ENCODE measurements at places on chromosomes 6 and 20.
A peak's percentile ranks its signal among the peaks of the same experiment; 100 is the strongest.

GRCh38 chr20:64131406-64131805, 24.0 kb upstream of the NPBWR2 start:
- DNase-seq: no peak

DNA sequence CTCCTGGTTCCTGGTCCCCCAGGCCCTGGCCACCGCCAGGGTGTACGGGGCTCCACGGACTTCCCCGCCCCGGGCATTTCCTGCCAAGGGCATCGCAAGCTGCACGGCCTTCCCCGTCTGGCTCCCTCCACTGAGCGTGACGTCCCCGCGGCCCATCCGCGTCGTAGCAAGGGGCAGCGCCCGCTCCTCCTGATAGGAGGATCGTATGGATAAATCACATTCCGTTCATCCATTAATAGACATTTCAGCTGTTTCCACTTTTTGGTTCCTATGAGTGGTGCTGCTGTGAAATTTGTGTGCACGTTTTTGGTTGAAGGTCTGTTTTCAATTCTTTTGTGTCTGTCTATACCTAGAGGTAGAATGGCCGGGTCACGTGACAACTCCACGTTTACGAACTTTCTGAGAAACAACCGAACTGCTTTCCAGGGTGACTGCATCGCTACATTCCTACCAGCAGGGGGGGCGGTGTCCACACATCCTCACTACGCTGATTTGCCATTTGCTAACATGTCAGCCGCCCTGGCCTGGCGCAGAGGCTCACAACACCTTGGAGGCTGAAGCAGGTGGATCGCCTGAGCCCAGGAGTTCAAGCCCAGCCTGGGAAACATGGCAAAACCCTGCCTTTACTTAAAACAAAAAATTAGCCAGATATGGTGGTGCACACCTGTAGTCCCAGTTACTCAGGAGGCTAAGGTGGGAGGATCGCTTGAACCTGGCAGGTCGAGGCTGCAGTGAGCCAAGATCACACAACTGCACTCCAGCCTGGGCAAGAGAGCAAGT, 37.7 kb downstream of the KCNQ2 start:
- peak; percentile 63 for DNase-seq

GRCh38 chr6:14075095-14075503, 42.5 kb upstream of the CD83 start:
- DNase-seq: no peak

GRCh38 chr6:105993341-105994117, 92.6 kb upstream of the PRDM1 start:
- no peak for DNase-seq

- DNase-seq: no peak
These were observed 4.5 kb downstream of the LAMA5 start for GRCh38 chr20:62362590-62362940.

DNA sequence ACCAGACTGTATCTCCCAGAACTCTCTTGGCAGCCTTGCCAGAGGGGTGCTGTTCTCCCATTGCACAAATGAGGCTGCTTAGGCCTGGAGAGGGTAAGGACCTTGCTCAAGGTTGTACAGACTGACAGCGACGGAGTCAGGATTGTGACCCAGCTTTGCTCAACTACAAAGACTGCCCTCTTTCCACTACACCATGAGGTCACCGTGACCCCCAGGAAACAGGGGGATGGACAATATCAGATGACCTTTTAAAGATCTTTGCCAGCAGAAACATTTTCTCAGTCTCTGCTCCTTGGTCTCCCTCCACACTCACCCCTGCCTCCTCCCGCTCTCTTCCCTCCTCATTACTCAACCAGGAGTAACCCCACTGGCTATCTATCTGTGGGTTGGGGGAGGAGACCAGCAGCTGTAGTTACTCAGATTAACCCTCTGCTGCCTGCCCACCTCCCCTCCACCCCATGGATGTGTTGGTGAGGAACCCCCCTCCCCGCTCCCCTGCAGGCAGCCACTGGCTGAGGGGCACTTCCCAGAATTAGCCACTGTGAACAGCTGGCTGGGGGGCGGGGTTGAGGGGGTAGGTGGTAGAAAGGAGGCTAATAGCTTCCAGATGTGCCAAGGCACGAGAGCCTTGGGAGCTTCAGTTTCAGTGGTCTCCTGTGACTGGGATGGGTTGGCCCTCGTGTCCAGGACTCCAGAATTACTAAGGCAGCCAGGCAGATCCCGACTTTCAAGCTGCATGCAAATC, 26.9 kb upstream of the MRPS18A start:
- no peak for DNase-seq

GRCh38 chr6:125863023-125863422, 72.3 kb downstream of the NCOA7 start:
- DNase-seq: no peak

- DNase-seq: no peak
These were observed 89.7 kb downstream of the PREP start for GRCh38 chr6:105313211-105313610.

DNA sequence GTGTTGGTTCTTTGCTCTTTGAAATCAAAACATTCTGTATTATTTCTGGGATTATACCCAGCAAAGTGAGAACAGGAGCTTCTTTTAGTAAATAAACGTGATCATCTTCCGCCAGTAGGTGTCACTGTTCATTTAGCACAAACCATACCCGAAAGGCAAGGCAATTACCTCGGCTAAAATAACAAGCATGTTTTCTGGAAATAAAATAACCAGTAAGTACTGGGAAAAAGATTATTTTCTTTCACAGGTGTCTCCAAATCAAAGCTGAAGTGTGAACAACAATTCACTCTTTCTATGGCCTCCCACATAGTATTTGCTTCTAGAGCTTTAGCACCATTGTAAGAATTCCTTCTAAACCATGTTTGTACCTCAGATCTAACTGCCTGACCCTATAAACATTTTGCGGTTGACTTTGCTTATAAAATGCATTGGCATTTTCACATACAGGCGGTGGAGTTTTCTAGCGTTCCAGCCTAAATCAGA, 144.6 kb upstream of the AGPAT4 start:
- no peak for DNase-seq

DNA sequence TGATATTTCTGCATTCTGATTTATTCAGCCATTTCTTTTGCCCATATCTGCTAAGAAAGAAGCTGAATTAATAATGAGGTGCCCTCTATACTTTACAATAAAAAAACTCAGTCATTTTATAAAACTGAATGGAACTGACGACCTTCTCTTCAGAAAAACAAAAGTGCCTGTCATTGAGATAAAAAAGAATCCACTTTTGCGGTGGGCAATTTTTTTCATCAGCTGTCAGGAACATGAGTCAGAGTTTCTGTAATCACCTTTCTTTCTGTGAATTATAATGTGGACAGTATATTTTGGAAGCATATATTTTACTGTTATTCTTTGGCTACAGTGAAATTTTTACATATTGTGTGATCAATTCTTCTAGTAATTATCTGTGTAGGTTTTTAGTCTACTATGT, 33.4 kb downstream of the IL20RA start:
- DNase-seq: no peak

- no peak for DNase-seq
These were observed 323.3 kb downstream of the GRIK2 start for GRCh38 chr6:101716810-101717209.

DNA sequence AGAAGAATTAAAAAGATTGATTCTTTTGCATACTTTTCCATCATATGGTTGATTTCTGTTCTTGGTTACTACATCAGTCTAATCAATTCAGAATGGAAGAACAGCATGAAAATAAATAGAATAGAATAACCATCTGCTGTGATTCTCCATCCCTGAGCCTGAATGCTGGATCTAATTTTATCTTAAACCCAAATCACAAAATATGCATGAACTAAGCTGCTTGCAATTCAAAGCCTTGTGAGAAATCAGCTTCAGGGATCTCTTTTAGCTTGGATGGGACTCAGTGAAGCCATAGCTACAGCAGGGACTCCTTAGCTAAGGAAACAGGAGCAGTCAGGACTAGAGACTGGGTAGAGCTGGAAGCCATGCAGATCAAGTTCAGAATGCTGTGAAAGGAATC, 74.1 kb downstream of the TPBG start:
- DNase-seq: no peak

GRCh38 chr6:158069800-158070195, 88.1 kb downstream of the SYNJ2 start:
- no peak for DNase-seq

DNA sequence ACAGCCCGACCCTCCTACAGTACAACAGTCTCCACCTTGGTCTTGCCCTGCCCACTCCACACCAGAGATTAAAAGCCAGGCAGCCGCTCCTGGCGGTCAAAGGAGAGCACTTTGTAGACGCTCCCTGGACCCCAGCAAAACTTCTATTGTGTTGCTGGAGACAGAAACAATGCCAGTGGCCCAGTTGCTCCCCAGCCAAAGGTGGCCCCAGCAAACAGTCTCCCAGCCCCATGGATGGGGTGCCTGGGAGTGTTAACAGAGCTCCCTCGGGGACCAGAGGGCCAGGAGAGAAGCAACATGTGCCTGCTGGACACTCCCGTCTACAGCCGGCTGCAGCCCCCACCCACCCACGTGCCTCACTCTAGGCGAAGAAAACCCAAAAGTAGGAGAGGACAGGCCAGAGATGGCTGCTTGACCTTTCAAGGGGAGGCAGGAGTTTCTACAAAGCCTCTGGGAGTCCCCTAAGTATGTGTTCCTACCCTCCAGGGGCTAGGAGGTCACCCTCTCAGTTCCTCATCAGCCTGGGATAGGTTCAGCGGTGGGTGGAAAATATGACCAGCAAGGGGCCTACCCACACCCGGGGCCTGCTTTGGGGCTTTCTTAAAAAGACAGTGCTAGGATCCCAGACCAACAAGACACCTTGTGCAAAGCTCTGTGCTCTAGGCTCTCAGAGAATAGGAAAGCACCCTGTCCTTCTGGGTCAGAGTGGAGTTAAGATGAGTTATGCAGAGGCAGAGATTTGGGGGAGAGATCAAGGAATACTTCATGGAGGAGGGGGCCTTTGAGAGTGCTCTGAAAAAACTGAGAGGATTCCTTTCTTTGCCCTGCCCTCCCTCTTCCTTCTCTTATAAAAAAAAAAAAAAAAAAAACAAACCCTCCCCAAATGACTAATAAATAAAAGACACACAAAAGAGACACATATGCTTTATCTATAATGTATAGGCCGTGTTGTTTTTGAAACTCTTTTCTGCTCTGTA, 19.0 kb upstream of the PREX1 start:
- DNase-seq: peak; percentile 52

GRCh38 chr20:31835977-31836852, 9.2 kb downstream of the FOXS1 start:
- DNase-seq: no peak

GRCh38 chr20:845941-846893, 12.7 kb downstream of the FAM110A start:
- no peak for DNase-seq

DNA sequence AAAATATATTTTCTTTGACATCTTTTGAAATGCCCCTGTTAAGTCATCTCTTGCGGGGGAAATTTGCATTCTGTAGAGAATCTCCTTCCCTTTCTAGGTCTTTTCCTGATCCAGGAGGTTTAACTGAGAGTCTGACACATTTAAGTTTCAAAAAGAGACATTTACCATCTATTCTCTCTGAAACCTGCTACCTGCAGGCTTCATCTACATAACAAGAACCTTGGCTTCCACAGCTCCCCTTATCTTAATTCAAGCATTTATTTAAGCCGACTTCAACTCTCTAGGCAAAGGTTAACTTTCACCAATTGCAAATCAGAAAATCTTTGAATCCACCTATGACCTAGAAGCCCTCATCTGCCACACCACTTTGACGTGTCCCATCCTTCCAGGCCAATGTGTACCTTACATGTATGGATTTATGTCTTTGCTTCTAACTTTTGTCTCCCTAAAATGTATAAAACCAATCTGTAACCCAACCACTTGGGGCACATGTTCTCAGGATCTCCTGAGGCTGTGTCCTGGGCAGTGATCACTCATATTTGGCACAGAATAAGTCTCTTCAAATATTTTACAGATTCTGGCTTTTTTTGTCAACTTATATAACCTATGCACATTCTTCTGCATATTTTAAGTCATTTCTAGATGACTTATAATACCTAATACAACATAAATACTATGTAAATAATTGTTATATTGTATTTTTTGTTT, 666.7 kb downstream of the UTRN start:
- no peak for DNase-seq

DNA sequence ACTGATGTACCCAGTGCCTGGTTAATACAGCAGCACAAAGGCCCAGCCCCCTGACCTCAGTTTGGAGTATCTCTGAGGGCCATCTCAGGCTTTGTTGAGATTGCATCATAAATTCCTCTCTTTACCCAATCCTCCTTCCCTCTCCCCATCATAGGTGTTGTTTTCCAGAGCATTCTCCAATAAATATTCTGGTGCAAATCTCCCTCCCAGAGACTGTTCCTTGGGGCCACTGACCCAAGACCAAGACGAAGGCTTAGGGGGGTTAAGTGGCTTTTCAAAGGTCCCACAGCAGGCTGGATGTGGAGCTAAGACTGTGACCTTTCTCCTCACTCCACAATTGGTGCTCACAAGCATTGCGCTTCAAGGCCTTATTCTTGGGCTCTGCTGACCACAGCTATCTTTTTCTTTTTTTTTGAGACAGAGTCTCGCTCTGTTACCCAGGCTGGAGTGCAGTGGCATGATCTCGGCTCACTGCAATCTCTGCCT, 72.4 kb upstream of the ZMYND8 start:
- DNase-seq: no peak

DNA sequence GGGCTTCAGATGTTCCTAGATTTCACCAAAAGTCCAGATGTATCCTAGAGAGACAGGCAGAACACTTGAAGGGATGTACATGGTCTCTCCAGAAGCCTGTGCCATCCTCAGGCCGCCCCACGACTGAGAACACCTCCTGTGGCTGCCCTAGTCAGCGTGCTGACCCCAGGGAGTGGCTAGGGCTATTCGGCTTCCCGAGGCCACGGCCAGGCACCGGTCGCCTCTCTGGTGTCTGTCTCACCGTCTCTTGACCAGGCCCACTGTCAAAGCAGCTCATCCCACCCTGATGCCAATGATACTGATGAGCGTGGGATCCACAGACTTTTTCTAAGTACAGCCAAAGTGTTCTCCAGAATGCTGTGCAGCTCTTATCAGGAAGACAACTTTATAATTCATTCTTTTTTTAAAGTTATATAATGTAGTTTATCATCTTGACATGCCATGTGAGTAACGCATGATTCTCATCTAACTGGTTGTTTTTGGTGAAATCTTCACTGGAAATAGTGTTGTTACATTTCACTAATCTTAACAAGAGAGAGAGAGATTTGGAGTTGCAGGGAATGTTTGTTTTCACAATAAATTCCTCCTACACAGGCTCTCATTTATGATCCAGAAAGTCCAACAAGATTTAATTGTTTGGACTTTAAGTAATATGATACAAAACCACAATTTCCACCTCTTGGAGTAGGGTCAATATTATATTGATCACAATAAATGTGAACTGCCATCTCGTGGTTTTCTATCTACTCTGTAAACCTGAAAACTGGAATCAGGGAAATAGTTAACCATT, 41.7 kb upstream of the KLHL31 start:
- no peak for DNase-seq

- DNase-seq: no peak
These were observed 176.9 kb upstream of the PRND start for GRCh38 chr20:4544765-4545164.

DNA sequence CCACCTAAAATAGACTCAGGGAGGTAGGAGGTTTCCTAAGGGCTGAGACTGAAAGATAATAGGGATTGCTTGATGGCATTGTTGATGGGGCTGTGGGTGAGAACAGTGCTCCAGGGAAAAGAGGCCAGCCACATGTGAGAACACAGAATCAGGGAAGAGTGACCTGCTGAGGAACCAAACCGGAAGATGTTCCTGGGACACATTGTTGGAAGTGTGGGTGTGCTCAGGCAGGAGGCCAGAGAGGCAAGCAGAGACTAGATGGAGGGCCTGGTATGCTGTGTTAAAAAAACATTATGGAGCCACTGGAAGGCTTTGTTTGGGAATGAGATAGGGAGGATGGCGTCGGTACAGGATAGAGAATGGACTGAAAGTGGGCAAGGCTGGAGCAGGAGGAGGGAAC, 23.3 kb downstream of the RNF144B start:
- DNase-seq: no peak

- no peak for DNase-seq
These were observed 70.8 kb upstream of the AKIRIN2 start for GRCh38 chr6:87772597-87773530.
